ENCODE measurements at places on chromosomes 5 and 9.

DNA sequence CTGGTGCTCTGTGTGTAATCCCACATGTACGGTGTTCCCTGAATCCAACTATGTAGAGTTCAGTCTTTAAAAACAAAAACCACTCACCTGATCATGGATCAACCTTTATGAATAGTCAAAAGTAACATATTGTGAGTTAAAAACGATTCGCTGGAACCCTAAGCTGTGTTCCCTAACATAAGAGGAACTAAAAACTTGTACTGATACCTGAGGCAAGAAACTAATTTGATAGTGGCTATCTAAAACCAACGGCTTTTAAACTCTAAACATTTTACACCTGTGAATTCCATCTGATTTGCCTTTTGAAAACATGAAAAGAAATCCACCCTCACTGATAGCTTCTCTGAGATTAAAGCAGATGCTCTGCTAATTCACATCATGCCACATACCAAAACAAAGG, 101.5 kb downstream of the DEPDC1B start:
- DNase-seq: no peak

DNA sequence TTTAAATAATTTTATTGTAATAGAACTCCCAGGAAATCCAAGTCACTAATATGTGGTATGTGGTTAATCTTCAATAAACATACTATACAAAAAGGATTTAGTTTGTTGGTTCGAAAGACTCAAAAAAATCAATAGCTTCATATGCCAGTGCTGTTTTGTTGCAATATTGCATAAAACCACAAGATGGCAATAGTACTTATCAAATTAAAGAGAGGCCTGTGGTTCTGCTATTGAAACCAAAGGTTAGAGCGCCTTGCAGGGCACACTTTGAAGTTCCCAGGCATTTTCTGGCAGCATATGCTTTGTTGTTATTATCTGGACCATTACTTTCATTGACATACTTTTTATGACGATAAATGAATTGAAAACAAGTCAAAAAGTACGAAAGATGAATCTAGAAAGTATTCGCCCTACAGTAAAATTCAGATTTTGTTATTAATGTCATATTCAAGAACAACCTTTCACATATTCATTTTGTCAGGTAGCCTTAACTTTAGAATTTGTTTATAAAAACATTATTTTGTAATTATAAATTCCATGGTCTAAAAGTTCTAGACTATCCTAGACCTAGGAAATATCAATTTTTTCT, 316.3 kb downstream of the MCTP1 start:
- peak; percentile 44 for DNase-seq

DNA sequence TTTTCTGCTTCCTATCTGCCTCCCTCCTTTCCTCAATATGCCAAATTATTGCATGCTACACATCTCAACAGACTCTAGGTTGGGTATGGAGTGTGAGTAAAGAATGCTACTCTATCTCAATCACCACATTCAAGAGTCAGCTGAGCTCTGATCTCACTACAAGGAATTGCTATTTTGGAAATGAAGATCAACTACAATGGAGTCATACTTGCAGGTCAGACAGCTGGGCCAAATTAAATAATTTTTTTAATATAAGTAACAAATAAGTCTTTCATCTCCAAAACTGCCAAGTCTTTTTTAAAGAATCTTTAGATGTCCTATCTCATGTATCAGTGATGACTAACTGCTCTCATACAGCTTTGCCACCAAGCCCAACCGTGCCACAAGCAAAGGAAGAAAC, 64.0 kb downstream of the DEPDC1B start:
- no peak for DNase-seq

GRCh38 chr5:118558871-118559270, 429.5 kb downstream of the DTWD2 start:
- no peak for DNase-seq

DNA sequence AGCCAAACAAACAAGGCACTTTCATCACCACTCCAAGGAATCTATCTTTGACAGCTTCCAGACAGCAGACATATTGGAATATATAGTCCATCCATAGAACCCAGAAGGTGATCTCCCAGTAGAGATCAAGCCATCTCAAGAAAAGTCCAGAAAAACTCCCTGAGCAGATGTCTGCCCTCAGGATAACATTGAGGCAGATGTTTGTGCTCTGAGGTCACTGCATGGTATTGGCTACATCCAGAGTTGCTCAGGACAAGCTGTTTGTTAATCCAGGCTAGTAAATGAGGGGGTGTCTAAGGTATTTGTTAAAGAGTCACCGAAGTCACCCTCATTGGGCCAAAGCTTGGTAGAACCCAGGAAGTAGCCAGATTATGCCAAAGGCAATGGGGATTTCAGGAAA, 556.3 kb upstream of the KLF4 start:
- no peak for DNase-seq
